GM23338 (cell line): ENCODE measurements at places on chromosomes 4 and X. TPM values are rescaled to one million over a fixed set of nuclear protein-coding genes. Genes with fewer than 3 reads are reported as not detected.

DNA sequence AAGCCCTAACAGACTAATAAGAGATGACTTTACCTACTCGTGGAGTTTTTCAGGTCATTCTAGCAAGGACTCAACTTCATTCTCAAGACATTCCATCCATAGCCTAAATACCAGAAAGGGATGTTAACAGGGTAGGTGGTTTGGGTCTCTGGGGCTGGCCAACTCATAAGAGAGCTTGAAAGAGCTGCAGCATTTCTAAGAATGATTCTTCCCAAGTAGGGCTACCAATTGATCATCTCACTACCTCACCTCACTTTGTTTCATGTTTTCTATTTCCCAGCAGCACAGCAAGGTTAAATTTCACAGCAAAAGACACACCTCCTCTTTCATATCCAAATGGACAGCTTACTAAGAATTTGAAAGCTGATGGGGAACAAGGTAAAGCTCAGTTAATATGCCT is 614.8 kb upstream of the DIPK2B start:
- no peak for DNase-seq

- DNase-seq: no peak
Measured at GRCh38 chr4:154485127-154485773, 6.3 kb downstream of the DCHS2 start.

The CLDN34 gene
- 0.19 TPM in 1 of 2 replicates, not detected in the other for total RNA-seq

The CLDN22 gene
- not detected in 2 replicates for total RNA-seq

The TMEM156 gene
- total RNA-seq: not detected in 2 replicates

DNA sequence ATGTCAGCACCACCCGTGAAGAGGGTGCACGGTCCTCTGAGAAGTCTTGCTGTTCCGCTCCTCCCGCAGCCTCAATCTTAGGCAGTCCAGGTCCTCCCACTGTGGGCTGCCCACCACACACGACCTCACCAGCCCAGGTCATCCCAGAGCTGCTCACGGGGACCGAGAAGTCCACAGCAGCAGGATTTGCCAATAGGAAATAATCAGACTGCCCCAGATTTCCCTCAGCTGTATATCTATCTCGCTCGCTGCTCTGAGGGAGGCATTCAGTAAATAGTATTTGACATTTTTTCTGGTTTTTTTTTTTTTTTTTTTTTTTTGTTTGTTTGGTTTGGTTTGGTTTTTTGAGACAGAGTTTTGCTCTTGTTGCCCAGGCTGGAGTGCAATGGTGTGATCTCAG is 83.8 kb downstream of the STOX2 start:
- no peak for DNase-seq

The HSFX3 gene
- not detected in 2 replicates for total RNA-seq

- peak; percentile 46 for DNase-seq
Measured at GRCh38 chr4:40462326-40462725, 127.2 kb downstream of the CHRNA9 start.

The MAOB gene
- total RNA-seq: 0.39 and 1.0 TPM in 2 replicates

The NUP62CL gene
- total RNA-seq: 6.4 and 11.2 TPM in 2 replicates

GRCh38 chr4:78354782-78355181 is 196.8 kb upstream of the ANXA3 start:
- DNase-seq: no peak

DNA sequence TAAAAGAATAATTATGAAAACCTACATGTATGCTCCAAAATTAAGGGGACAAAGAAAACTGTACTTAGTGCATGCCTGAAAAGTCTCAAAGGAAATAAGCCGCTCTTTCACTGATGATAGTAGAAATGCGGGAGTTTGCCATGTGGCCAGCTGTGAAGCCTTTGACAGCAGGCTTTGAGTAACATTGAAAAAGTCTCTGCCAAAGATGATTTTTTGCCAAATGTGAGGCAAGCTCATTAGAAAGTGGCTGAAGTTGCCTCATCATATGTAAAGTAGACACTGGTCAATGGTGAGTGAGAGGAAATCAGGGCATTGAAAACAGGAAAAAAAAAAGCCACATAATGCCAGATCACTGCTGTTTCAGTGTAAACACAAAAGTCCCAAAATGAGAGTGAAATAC is 2360.1 kb downstream of the PCDH7 start:
- no peak for DNase-seq

- DNase-seq: no peak
Measured at GRCh38 chr4:150348079-150348478, 233.9 kb upstream of the MAB21L2 start.

The SMIM9 gene
- not detected in 2 replicates for total RNA-seq

DNA sequence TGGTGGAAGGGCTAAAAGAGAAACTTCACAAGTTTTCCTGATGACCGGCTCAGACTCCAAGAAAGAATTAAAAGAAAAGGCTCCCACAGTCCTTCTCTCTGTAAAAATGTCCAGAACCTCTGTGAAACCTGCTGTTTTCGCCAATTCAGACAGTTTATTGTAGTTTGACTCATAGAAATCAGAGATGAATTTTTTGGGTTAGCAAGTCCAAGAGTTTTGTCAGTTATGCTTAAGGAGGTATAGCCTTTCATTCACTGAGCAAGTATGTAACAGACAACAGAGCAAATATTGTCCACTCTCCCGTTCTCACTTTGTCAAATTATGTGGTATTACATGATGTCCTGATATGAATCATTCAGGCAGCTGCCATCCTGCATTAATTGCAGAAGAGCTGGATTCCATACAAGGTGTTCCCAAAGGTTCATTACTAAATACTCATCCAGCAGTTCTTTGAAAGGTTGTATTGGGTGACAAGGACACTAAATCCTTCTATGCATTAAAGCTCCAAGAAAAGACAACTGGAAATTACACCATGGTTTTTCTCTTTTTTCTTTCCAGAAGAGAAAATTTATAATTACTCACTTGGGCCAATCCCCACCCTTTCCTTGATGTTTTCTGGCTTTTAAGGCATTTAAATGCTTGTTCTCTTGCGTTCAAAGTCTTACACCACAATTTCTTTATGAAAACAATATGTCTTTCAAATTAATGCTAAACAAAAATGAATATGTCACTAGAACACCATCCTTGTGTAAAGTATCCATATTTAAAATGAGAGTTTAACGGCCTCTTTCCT is 30.0 kb upstream of the PLAC1 start:
- no peak for DNase-seq

The CSAG2 gene
- not detected in 2 replicates for total RNA-seq
